Jurkat, Clone E6-1 (cell line): ENCODE measurements at places on chromosomes 16 and 17.

DNA sequence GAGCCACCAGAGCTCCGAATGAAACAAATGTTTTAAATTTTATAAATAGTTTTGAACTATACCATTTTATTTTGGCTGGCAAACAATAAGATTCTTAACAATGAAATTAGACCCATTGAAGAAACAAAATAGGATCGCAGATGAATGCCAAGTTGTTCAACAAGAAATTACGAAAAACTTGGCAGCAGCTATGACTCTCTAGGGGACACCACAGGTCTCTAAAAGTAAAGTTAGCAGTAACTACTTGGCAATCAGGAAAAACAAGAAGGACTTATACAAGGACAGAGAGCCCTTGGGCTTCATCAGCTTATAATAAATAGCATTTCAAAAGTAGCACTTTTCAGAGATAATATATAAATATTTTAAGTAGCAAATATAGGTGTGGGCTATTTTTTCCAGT is 603.8 kb upstream of the PSMD7 start:
- no peak for DNase-seq

GRCh38 chr16:2859686-2860265 is 1.8 kb upstream of the PRSS22 start:
- DNase-seq, result no peak

- no peak for DNase-seq
Observed at GRCh38 chr16:87240211-87241136, 76.7 kb downstream of the C16orf95 start.

DNA sequence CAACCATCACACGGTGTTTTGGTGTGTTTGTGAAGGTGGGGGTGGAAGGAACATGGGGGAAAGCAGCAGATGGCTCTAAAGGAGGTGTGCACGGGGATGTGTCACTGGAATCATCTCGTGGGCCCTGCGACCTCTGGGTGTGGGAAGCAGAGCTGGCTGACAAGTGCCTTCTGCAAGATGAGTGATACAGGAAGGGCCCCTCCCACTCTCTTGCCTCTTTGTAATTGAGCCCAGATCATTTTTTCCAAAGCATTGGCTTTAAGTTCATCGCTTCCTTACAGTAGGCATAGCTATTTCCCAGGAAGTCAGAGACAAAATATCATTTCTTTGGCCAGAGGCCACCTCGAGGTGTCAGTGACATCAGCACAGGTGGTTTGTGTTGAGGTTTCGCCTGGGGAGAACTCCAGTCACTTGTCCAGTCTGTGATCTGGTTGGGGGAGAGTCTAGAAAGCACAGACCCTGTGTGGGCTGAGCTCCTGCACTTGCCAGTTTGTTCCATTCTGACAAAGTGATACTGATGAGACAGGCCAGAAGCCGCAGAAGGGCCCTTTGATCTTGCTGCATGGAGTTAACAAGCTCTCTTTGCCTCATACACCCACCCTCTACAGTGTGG is 20.6 kb upstream of the SNTB2 start:
- no peak for DNase-seq

DNA sequence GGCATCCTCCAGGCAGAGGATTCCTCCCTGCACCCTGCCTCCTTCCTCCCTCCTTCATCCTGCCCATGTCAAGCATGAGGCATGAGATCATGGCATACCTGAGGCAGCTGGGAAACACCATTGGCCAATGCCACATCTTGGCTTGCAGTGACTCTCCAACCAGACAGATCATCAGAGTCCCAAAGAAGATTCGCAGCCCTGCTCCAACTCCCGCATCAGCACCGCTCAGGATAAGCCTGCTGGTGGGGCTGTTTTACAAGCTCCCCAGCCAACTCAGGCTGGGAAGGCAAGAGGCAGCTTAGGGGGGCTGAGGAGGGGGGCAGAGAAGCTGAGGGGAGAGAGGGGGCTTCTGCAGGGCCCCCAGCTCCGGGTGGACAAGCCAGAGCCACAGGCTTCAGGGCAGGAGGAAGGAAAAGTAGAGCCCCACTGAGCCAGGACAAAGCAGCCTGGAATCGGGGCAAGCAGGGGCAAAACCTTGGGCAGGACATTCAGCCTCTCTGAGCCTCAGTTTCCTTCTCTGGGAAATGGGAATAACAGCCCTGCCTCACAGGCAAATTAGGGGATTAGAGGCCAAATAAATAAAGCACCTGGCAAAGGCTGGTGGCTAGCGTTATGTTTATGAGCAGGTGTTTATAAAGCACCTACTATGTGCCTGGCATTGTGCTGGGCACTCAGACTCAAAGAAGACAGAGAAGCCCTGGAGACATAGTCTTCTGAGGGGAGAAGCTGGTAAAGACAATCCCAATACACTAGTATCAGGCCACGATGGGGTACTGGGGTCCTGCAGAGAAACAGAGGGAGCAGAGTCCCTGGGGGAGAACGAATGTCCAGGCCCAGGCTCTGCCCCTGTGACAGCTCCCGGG is 88.1 kb downstream of the GOSR1 start:
- no peak for DNase-seq

- DNase-seq, result no peak
Observed at GRCh38 chr17:73308017-73308823, 3.6 kb downstream of the CDC42EP4 start.

DNA sequence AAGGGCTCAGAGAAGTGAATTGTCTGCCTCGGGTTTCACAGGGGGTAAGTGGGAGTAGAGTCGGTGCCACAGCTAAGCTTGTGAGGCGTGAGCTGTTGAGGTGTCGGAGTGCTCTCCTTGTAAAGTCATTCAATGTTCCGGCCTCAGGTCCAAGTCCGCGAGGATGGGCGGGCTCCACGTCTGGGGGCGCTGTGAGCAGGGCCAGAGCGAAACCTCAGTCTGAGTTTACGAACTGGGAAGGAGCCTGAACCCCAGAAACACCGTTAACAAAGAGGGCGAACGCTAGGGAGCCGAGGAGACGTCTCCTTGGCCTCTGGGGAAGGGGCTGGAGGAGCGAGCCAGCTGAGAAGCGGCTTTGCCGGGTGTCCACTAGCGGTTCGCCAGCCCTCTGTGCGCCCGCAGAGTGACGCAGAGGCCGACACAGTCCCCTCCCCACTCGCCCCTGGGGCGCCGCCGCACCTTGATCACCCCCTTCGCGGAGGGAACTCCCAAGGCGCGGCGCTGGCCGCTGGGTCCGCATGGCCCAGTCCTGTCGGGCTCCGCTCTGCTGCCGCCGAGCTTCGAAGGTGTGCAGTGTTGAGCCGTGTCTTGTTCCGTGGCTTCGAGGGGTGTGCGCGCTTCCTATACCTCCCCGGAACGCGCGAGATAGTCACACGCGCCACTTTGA is 4.9 kb downstream of the IRX3 start:
- no peak for DNase-seq

DNA sequence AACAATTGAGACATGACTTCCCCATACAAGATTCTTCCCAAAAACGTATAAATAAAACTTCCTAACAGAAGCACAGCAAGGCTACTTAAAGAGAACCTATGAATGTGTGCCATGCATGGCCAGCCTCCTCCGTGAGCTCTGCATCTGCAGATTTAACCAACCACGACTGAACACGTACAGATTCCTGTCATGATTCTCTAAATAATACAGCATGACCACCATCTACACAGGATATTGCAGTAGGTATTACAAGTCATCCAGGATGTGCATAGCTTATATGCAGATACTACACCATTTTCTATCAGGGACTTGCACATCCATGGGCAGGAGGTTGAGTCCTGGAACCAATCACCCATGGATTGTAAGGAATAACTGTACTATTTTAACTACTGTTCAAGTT is 1.4 kb upstream of the QRICH2 start:
- DNase-seq, result no peak

DNA sequence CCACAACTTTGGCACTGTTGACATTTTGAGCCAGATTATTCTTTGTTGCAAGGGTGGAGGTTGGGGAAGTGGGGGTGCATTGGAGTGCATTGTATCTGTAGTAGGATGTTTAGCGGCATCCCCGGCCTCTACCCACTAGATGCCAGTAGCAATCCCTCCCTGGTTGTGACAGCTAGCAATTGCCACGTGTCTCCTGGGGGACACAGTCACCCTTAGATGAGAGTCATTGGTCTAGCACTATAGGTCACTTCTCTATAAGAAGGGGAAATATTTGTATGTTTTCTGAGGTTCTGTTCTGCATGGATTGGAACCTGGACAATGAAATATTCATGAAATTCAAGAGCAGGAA is 32.4 kb downstream of the MSI2 start:
- DNase-seq, result no peak

- no peak for DNase-seq
Observed at GRCh38 chr16:85568519-85568918, 44.6 kb upstream of the GSE1 start.

- DNase-seq, result peak; percentile 24
Observed at GRCh38 chr16:46883690-46884512, at the start of gene GPT2. TSS of gene GPT2 (plus strand) at chr16:46884362. CDS start at chr16:46884716, 354 bp downstream.

- DNase-seq, result peak; percentile 88
Observed at GRCh38 chr17:30332057-30332542, 1.8 kb downstream of the TMIGD1 start.

- no peak for DNase-seq
Observed at GRCh38 chr16:85278839-85279238, 166.6 kb upstream of the CIBAR2 start.

DNA sequence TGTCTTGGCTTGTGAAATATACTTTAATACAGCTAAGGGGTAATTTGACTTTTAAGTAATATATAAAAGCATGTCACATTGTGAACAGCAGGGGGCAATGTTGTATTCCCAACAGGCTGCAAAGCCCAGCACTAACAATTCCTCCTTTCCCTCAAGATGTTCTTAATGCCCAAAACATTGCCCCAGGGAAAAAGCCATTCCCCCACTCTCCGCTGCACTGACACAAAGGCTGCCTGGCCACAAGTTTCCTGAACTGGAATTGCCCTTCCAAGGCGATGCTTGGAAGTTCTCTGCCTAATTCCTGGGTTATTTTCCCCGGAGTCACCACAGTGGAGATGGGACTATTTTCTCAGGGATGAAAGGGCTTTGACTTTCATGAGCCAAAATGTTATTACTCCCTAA is 27.2 kb downstream of the CLEC16A start:
- peak; percentile 65 for DNase-seq

DNA sequence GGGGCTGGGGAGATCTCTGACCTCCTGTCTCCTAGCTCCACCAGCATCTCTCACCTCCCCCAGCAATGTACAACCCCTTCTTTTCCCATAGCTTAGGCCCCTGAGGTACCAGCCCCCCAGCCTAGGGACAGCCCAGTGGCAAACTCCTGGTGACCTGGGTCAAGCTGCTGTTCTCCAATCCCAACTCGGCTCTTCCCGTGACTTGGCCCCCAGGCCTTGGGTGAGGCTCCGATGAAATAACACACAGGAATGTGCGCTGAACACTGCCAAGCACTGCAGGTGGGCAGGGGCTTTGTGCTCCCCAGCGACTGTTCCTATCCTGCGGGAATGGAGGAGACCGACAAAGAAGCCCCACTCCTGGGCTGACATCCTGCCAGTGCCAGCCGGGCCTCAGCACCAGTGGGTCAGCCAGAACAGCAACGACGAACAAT is 63.7 kb upstream of the AMZ2 start:
- no peak for DNase-seq

- no peak for DNase-seq
Observed at GRCh38 chr17:59332749-59333377, 1.4 kb downstream of the YPEL2 start.

- no peak for DNase-seq
Observed at GRCh38 chr16:2485811-2486507, 11.0 kb downstream of the TBC1D24 start.

DNA sequence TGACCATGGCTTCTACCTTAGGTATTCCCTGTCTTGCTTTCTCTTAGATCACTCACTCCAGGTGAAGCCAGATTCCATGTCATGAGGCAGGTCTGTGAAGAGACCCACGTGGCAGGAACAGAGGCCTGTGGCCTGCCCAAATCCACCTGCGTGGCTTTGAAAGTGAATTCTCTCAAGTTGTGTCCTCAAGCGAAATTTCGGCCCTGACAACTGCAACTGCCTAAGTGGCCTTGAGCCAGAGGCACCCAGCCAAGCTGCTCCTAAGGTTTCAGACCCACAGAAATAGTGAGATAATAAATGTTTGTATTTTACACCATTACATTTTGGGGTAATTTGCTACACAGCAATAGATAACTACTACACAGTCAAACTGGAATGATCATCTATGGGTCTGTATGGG is 497.9 kb downstream of the XYLT1 start:
- no peak for DNase-seq

GRCh38 chr16:1613728-1614455 is 1.7 kb downstream of the CRAMP1 start:
- no peak for DNase-seq

- DNase-seq, result no peak
Observed at GRCh38 chr16:66127459-66128370, 238.8 kb upstream of the CDH5 start.

DNA sequence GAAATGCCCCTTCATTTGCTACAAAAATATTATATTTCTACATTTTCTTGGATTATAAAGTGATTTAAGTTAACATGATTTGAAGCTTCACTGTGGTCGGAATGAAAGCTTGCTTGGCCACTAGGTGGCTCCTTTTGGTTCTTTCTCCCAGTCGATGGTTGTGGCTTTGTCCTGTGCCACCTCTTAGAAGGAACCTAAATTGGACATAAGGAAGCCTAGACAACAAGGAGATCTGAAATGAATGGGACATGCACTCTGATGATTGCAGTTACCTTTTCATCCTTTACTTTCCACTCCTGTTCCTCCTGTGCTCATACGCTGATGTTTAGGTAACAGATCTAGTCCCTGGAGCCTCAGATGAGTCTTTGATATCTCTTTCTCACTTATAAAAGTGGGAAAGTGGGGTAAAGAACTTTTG is 39.2 kb downstream of the FTO start:
- peak; percentile 42 for DNase-seq

DNA sequence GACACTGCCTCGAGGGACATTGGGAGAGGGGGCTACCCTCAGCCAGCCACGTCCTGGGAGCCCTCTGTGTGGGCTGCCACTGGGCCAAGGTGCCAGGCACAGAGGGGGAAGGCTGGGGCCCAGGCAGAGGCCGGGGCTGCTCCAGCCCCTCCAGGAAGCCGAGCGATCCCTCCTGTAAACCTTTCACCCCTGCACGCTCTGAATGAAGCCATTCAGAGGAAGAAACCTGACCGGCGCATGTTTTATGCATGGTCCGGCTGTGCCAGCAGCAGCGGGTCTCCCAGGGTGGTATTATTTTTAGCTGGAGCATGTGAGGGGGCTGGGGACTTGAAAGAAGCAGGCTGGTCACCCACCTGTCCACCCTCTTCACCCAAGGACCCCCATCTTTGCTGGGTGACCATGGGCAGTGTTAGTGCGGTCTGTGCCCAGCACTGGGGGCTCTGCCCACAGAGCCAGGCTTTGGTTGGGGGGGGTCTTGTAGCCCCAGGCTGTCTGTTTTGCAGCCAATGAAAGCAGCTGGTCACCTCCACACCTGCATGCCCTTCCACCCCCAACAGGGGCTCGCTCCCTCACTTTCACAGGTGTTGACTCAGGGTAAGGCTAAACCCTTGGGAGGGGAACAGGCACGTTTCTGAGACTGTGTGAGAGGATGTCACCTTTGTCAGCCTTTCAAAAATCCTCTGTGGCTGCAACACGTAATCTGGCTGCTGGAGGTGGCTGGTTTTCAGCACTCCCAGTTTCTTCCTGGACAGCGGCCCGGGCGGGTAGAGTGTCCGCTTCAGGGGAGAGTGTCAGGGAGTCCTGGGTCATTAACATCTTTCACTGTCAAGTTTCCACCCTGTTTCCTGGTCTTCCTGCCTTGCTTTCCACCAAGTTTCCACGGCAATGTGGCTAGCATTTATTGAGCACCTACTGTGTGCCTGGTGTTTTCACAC is 77.1 kb upstream of the BRD7 start:
- no peak for DNase-seq
